ENCODE measurements at places on chromosomes 5 and 9.

- DNase-seq: no peak
Measured at GRCh38 chr5:96638561-96638960, 23.6 kb upstream of the CAST start.

- no peak for DNase-seq
Measured at GRCh38 chr5:120320626-120321025, 143.5 kb upstream of the PRR16 start.

- DNase-seq: no peak
Measured at GRCh38 chr5:96648023-96648422, 14.2 kb upstream of the CAST start.

DNA sequence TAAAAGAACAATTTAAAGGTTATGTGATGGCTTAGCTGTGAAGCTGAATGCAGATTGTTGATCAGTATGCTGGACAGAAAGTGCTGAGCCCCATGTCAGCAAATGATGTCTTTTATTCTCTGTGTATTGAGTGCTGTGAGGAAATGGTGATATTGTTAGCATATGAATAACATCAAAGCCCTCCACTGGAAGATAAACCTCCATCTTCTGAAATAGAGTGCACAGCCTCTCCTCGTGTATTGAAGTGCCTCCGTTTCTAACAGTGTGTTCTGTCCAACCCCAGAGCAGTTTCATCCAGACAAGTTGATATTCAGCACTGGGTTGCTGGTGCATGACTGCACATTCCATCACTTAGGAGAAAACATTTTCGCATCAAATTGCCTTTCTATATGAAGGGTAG lies 242.9 kb downstream of the CSNK1G3 start:
- no peak for DNase-seq

DNA sequence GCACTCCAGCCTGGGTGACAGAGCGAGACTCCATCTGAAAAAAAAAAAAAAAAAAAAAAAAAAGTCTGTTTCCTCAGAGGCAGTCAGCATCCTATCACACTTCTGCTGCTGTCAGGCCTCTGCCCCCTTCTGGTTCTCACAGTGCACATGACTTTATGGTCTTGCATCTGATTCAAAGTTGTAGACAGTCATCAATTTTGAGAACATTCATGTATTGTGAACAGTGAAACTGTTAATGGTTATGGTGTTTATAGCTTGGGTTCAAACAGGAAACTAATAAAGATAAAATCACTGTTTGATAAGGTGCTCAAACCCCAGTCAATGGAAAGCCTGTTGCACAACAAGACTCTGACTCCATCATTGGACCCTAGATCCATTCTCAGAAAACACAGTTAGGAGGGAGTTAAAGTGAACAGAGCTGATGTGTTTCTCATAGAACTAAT lies 61.4 kb downstream of the FOXD1 start:
- no peak for DNase-seq

DNA sequence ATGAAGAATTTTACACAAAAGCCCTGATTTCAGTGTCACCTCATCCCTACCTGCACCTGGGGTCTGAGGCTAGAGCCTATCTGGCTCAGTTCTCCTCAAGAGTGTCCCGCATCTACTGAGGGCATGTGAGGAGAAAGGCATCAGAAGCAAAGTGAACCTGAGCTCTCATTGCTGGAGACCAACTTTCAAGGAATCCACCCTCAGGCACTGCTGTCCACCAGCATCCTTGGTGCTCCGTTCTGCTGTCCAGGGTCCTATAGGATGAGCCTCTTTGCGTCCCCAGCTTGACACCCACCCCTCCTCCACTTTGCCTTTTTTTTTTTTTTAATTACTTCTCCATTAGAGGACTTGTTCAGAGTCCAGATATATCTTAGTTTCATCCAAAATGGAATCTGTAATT lies 49.5 kb downstream of the CAMSAP1 start:
- DNase-seq: no peak

- DNase-seq: no peak
Measured at GRCh38 chr5:171541341-171541776, 121.9 kb downstream of the FGF18 start.

DNA sequence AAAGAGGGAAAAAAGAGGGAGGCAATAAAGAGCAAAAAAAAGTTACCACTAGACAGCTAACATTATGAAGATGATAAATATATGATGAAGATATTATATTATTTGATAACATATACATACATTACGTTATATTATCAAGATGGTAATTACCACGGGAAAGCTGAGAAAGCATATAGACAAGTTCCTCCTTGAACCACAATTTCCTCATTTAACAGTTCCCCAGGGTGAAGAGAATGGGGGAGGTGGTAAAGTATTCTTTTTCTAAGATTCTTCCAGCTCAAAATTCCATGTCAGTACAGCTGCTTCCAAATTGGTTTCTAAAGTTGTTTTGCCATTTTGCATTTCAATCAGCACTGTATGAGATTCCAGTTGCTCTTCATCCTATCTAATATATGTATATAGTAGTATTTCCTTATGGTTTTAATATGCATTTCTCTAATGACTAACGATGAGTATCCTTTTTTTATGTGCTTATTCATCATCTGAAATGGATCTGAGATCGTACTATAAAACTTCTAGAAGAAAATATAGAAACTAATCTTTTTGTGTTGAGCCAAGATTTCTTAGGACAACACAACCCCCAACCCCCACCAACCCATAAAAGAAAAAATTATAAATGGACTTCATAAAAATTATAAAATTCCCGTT lies 49.5 kb upstream of the C9orf72 start:
- DNase-seq: no peak

GRCh38 chr9:22030101-22030598 lies 21.0 kb upstream of the CDKN2B start:
- no peak for DNase-seq

DNA sequence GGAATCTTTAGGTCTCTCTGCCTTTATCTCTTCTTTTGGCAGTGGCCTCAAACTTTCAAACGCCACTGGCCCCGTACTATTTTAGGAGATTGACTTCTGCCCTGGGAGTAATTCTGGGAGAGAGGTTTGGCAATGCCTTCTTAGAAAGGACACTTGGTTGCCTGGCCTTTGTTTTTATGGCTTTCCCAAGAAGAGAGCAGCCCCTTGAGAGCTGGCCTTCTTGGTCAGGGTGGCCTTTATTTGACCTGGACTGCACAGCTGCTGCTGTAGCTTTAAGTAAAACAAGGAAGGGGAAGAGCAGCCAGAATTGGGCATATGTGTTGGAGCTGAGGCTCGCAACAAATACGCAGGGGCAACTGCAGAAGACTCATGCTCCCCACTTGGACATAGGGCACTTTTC lies 60.8 kb downstream of the PTPN3 start:
- no peak for DNase-seq

DNA sequence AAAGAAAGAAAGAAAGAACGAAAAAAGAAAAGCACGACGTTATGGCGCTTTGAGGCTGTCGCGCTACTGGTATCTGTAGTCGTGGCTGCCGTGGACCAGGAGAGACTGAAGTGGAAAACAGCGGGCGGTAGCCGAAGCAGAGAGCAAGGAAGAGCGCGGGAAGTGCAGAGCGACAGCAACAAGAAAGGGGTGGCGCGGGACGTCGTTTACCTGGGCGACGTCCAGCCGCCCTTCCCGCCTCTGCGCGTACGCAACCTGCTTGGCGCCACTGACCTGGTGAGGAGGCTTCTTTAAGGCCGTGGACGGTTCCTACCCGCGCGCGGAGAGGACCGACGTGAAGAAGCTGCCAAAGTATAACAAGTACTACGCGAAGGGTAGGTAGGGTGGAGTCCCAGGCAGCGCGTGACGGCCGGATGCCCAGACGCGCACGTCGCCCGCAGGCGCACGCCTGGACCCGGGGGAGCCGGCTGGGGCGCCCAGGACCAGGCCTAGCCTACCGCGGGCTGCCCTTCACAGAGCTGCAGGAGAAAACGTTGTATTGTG lies 15.4 kb downstream of the CCL28 start:
- DNase-seq: no peak

DNA sequence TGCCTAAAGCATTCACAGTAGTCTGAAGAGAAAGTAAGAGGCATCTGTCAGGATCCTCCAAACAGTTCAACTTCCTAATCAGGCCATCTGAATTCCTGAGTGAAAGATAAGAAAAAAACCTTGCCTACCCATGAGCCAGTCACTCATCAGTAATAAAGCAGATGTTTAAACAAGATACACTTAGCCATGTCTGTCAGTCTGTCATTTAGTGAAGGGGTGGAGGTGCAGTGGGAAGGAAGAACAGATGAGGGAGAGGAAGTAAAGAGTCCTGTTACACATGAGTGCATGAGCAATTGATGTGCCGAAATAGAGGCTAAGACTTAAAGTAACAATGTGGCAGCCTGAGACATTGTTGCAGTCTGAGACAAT lies 29.9 kb upstream of the DMRTA1 start:
- DNase-seq: no peak

DNA sequence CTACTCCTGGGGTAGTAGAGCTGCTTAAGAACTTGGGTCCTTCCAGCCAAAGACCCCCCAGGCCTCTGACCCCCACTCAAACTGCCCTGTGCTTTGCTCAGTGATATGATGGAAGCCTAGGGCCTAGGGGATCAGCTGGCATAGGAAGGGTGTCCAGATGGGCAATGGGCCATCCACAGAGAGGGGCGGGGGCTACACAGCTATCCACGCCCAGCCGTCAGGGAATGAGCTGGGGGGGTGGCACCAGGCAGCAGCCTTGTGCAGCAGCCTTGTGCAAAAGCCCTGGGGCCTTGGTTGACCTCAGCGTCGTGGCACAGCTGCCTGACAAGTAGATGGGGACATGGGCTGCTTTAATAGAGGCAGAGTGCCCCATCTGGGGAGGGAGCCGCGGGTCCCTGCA lies 43.2 kb downstream of the DAB2IP start:
- no peak for DNase-seq

DNA sequence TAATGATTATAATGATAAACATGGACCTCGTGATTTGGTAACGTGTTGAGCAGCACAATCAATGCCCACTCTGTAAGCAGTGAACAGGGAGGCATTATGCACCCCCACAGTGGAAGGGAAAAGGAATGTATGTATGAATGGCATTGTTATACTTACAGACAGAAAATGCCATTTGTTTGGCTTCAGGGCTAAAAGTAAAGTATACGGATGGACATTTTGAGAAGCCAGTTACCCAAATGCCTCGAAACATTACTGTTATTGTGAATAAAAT lies 260.2 kb upstream of the PPP1R2B start:
- no peak for DNase-seq

DNA sequence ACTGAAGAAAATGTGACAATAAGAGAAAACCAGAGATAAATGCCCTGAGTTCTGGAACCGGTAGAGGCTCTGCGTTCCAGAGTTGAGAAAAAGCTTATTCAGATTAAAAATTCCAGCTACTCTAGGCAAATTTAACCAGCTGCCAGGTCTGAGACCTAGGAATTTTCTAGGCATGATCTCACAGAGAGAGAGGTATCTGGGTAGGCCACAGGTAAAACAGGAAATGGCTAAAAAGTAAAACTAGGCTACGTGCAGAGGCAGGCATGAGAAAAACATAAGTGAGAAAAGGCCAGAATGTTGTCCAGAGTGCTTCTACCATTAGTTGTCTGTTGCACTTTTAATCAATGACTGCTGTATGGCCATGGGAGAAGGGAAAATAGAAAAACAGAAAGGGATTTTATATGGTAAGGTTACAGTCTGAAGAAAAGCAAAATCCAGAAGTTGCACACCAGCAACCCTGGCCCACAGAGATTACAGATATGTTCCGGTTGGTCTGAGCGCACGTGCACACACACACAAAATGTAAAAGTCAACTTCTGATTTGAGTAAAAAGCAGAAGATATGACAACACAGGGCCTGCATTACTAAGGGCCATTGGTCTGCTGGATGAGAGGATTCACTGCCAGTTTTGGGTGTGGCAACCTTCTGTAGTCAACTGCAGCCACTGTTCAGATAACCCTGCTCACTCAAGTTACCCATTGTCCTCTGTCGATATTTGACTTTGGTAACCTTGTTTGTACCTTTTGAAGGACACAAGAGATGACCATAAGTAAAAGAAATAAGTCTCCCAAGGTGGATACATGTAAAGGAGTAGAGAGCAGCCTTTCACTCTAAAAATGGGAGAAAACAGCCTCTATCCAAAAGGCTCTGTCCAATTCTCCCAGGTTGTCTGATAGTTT lies 266.0 kb downstream of the DTWD2 start:
- no peak for DNase-seq

- DNase-seq: no peak
Measured at GRCh38 chr9:20689833-20690232, 5.8 kb downstream of the FOCAD start.

GRCh38 chr5:37495668-37496347 lies 116.7 kb downstream of the WDR70 start:
- DNase-seq: no peak

DNA sequence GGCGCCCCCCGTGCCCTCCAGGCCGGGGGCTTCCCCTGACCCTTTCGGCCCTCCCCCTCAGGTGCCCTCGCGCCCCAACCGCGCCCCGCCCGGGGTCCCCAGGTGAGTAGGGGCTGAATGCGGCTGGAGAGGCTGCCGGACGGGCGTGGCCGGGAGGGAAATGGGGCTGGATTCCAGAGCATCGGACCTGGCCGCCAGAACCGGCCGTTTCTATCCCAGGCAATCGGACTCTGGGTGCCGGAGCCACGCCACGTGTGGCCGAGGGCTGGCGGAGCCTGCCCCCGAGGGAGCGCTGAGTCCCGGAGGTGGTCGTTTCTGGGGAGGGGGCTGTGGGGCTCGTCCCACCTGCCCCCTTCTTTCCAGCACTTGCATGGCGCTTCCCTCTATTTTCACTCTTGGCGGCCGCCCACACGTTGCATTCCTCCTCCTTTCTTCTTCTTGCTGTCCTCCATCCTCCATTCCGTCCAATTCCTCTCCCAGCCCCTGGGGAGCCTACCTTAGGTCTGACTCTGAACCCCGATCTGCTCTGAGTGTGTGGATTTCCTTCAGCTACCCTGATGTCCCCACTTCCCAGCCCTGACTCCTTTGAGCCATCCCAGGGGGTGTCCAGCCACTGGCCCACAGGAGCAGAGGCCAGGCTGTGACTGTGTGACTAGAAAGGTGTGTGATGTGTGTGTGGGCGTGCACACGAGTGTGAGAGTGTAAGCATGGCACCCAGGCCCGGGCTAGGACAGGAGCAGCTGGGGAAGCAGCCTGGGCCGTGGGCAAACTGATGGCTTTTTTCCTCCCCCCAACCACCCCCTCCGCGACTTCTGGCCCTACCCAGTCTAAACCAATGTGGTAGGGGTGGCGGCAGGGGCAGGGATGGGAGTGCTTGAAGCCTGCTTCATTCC lies 24.7 kb downstream of the GOLGA2 start:
- no peak for DNase-seq

- no peak for DNase-seq
Measured at GRCh38 chr5:92904021-92904420, 677.0 kb downstream of the NR2F1-AS1 start.
